ENCODE measurements at places on chromosomes 5 and 9. TPM values are rescaled to one million over a fixed set of nuclear protein-coding genes. Genes with fewer than 3 reads are reported as not detected.

GRCh38 chr5:53276825-53277224, 167.3 kb upstream of the MOCS2 start:
- DNase-seq, result peak; percentile 9

- peak; percentile 68 for DNase-seq
These were observed 8.1 kb downstream of the FGF18 start for GRCh38 chr5:171427318-171428167.

The SLC36A2 gene
- total RNA-seq, result not detected

DNA sequence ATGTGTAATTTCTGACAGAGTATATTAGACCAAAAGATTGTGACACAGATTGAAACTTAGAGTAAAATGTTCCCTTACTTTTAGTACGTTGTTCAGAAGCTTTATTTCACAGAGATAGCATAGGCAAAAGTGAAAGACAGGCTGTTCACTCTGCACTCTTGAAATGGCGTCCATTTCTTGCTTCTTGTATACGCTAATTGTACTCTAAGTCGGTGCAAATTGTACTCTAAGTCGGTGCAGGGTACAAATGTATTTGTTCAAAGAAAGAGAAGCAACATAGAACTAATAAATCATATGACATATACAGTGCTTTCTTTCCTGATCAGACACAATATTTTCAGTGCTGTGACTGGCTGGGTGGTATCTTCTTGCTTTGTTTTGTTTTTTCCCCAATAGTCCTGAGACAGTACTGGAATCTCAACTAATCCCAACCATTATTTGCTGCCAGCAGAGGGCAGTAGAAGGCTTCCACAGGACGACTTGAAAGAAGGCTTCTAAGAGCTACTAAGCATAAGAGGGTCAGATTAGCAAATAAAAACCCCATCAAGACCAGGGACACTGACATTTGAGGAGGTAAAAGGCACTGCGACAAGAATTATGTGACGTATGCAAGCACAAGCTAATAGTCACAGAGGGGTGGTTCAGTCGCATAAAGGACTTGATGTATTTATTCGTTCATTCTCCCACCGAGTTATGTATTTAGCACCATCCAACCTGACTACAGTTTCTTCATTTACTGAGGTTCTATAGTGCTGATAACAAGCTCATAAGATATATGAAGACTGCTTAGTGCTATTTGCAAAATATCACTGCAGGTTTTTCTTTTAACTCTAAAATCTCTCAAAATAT, 831.8 kb downstream of the TAF11L14 start:
- peak; percentile 49 for DNase-seq

- no peak for DNase-seq
These were observed 50.3 kb downstream of the PHAX start for GRCh38 chr5:126651013-126651577.

The SMIM32 gene
- total RNA-seq, result 0.55 TPM

All from stomach (tissue), 19 donors.